ENCODE measurements at places on chromosomes 6 and 20.

GRCh38 chr20:63941282-63942081 lies 14.7 kb downstream of the UCKL1 start:
- no peak for DNase-seq

DNA sequence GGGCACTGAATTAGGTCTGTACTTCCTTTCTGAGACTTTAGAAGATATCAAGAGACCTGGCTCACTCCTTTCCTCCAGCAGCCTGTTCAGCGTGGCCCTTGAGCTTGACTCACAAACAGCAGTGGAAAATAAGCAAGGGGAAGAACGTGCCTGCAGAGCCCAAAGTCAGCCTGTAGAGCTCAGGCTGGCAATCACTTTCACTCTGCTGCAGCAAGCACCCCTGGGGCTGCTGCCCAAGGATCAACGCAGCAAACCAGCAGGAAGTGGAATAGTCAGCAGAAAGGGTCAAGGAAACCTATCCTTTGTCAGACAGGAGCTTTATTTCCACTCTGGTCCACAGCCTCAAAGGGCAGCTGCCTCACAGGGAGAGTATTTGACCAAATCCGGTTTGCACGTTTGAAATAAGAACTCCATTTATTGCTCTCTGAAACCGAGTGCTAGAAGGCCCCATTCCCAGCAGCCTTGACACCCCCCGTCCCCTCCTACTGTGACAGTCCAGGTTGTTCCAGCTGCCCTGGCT lies 77.4 kb downstream of the PRDM1 start:
- no peak for DNase-seq

DNA sequence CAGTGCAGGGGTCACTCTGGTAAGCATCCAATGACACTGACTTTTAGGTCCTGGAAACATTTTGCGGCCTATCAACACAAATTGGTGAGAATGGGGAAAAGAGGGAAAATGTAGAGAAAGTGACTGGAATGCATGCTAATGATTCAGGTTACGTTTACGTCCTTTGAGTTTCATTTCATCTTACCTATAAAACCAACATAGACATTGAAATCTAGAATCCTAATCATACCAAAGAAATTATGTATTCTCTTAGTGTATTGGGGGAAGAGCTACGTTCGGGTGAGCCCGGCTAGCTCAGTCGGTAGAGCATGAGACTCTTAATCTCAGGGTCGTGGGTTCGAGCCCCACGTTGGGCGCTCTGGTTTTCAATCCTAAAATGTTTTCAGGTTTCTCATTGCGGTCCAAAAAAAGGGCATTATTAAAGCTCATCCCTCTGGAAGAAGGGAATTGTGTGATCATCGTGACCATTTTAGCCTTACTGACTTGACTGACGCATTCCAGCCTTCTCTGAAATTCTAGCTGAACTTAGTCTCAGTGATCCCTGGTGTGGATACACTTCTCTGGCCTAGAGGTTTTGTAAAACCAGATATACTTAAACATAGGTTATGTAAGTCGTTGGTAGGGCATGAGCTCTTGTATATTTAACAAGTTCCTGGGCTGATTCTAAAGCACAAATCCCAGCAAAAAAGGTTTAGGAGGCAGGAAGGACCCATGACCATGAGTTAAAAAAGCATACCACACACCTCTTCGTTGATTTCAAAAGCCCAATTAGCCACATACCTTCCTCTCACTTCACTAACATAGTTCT lies 18.3 kb downstream of the HMGN4 start:
- no peak for DNase-seq

DNA sequence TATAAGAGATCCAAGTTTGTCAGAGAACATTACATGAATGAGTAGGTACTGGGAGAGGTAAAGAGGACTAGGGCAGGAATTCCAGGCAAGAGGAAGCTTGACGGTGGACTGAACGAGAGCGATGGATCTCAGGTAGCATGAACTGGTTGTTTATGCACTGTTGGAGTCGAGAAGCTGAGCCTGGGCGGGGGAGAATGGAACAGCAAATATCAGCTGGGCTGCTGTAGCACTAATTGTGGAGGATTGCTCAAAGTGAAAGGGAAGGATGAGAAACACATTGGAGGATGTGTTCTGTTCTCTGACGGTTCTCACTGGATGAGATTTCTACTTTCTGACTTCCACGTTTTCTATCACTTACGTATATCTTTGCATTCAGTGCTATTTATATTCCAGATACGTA lies 164.2 kb downstream of the PHF3 start:
- no peak for DNase-seq

GRCh38 chr6:162615016-162615705 lies 112.4 kb downstream of the PRKN start:
- no peak for DNase-seq

DNA sequence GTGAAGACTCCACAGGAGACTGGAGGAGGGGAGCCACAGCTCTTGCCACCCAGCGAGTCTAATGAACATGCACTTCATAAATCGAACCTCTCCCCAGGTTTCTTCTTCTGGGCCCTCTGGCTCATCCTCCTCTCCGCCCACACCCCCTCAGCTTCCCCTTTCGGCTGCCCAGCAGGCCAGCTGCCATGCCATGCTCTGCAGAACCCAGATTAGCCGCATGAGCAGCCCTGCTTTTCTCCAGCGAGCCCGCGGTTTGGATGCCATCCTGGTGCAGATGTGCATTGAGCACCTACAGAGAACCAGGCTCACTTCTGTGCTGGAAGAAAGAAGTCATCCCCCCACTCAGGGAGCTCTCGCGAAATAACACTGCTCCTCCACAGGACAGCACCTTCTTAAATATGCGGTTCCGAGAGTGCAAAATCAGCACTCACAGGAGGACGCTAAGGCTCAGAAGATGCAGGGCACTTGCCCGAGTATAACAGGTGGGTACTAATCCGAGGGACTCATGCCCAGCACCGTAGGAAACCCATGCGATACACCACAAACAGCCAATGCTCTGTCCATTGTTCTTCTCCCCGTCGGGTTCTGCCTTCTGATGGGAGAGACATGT lies 143.0 kb upstream of the THBS2 start:
- DNase-seq: no peak

DNA sequence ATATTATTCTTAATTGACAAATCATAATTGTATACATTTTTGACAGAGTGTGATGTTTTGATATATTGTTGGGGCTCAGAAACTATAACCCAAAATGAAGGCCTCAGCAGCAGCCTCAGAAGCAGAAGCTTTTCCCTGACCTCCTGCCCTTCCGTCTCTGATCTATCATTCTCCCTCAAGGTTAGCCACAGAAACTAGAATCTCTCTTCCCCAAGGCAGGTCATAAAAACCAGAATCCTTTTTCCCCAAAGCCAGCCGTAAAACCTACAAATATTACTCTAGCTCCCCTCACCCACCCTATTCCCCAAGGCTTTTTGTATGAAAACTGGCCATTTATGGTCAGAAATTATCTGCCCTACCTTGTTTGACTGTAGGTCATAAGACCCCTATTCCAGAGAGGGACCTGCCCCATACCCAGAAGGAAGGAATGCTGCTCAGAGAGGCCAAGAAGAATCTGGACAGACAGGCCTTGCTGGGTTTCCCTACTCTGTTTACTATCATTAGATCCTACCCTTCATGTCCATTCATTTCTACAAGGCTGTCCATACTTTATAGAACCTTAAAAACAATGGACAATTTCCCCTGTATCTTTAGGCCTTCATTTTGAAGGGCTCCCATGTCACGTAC lies 14.5 kb downstream of the OR2B2 start:
- DNase-seq: no peak

DNA sequence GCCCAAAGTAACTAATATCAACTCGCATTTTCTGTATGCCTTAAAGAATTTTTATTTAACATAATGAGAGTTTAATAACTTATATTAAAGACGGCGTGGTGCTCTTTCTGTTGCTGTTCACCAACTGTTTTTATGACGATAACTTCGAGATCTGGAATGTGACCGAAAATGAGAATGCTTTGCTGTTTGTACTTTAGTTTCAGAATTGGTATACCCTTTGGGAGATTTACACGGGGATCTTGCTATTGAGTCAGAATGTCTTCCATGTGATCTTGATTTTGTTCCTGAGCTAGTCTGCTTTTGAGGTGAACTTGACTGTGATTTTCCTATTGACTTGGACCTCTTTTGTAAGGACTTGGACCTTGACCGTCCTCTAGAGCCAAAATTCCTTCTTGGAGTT lies 17.9 kb downstream of the PNRC1 start:
- DNase-seq: no peak

DNA sequence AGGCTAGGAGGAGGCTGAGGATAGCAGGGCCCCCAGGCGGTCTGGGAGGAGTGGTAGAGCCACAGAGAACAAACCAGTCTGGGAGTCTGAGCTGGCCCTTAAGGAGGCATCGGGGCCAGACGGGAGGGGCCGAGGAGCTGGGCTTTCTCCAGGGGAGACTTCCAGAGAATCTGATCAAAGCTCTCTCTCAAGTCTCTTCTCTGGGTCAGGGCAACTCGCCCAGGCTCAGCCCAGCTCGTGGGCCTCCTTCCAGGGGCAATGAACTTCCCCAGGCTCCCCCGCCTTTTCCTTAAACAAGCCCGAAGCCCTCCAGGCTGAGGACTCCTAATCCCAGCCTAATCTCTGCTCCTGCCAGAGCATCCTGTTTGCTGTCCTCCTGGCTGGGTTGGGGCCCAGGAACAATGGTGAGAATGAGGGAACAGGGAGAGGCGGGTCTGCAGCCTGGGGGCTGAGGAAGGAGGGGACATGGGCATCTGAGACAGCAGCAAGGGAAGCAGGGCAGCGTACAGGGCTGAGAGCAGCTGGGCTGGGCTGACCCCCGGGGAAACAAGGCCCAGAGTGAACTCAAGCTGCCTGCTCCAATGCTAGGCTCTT lies 173.6 kb downstream of the ANKRD60 start:
- DNase-seq: no peak

GRCh38 chr6:164469276-164469949 lies 840.0 kb downstream of the C6orf118 start:
- no peak for DNase-seq

GRCh38 chr20:50735813-50736212 lies 4.4 kb downstream of the PARD6B start:
- no peak for DNase-seq

DNA sequence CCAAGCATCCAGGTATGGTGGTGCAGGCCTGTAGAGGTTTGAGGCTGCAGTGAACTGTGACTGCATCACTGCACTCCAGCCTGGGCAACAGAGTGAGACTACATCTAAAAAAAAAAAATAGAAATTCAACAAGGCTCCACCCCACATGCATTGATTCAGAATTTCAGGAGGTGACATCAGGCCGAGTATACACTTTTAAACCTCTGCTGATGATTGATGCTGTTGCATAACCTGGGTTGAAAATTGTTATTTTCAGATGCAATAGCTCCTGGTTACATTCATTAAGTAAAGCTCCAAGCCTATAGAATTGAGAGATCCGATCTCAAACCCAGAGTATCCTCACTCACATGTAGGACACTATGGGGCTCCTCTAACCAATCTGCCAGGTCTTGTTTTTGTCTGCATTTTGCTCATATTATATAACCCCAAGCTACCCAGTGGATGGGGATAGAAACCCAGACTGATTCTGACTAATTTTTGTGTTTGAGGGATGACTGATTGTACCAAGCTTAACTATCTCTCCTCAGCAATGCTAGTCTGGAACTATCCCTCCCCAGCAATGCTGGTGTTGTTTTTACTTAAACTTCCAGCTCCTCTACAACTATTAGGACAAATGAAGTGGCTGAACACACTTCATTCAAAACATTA lies 123.5 kb upstream of the PREP start:
- DNase-seq: no peak

GRCh38 chr6:3825851-3826581 lies 23.2 kb upstream of the FAM50B start:
- no peak for DNase-seq

GRCh38 chr6:6610031-6610591 lies 21.6 kb downstream of the LY86 start:
- DNase-seq: no peak

DNA sequence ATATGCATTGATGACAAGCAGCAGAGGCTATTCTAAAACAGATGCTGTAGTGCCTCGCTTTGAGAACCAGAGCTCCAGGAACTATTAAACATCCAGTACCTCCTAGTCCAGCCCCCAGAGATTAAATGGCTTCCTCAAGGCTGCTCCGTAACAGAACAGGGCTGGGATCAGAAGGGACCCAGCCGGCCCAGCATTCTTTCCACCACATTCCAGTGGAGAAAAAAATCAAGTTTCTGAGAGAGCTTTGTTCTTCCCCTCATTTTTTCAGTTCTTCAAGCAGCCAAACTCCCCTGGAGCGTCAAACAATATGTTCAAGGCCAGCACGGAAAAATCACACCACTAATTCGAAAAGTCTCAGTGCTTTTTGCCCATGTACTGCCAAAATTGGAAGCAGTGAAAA lies 5.8 kb upstream of the STMND1 start:
- no peak for DNase-seq

DNA sequence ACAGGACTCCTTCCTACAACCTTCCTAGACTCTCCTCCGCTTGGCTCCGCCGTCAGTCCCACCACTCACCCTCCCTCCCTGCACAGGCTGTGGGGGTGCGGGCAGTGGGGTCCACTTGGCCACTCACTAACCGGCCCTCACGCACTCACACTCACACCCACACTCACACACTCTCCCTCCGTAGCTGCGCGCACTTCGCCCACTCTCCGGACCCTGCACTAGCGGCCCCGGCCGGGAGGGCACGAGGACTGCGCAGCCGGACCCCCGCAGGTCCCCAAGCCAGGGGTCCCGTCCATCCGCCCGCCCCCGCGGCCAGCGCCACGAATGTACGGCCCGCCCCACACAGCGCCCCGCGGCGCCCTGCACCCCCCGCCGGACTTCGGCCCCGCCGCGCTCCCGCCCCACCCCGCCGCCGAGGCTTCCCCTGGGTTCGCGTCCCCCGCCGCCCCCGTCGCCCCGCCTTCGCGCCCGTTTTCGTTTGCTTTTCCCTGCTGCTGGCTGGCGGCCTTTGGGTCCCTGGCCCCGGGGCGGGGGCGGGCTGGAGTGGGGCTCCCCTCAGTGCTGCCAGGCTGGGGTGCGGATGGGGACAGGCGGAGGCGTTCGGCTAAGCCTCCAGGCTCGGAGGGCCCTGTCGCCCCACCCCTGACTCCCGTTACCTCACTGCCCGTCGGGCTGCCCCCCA lies 23.0 kb upstream of the SLC22A7 start:
- no peak for DNase-seq

GRCh38 chr20:3282271-3283221 lies 43.6 kb upstream of the SLC4A11 start:
- no peak for DNase-seq

Data from NCI-H1436 treated with DMSO at 0.1 percent for 48 hours (cell line).